ENCODE measurements at places on chromosomes 4 and X.

- no peak for DNase-seq
Measured at GRCh38 chrX:109830157-109830703, 97.2 kb upstream of the ACSL4 start.

DNA sequence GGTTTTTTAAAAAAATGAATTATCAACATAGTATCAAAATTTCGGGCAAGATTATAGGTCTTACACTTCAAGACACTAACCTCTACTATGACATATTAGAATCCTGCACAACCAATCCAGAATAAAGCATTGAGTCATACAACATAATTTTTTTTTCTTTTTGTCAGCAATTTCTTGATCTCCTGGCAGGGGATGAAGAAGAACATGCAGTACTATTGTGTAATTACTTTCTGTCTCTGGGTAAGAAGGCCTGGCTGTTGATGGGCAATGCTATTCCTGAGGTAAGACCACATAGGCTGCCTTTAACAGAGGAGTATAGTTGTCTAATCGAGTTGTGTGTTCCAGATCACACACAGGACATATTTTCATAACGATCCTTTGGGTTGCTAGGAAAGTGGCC is 67.5 kb downstream of the FBXL5 start:
- DNase-seq: no peak

GRCh38 chr4:56742080-56742871 is 61.2 kb upstream of the HOPX start:
- DNase-seq: no peak

DNA sequence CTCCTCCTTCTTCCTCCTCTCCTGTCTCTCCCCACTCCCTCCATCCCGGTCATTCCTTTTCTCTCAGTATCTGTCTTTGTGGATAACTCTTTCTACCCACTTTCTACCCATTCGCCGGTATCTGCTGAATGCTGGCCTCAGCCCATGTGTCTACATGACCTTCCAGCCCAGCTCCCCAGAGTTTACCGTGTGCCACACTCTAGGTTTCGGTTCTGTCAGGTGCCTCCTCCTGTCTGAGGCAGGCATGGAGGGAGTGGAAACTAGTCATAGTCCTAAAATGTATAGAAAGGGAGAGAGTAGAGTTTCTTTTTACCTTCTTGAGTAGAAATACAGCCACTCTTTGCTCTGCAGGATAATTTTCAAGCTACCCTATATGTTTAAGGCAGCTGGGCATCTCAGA is 33.5 kb upstream of the SCRG1 start:
- no peak for DNase-seq

GRCh38 chrX:122512561-122513072 is 671.5 kb upstream of the GRIA3 start:
- no peak for DNase-seq

DNA sequence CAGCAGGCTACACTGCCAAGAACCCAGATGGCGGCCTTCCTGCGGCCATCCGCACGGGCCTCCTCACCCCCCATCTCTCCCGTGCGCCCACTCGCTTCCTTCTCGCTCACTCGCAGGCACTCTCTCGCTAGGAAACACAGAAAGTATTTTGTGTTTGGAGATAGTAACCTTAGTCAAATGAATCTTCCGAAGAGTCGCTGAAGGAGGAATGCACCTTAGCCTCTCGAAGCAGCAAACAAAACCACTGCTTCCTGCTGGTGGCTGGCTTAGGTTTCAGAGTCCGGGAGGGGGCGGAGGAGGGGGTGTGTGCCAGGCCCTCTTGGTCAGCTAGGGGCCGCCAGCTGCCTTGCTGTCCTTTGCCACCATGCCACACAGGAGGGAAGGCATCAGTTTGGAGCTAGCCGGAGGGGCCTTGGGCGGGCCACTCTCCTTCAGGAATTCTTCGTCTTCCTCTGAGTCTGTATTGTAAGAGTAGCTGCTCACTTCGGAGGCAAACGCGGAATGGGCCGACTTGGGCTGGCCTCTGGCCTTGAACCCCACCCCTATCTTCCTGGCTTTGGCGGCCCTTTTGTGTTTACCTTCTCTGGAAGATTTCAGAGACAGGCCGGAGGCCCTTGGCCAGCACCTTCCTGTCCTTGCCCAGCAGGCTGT is 73.2 kb upstream of the UCP1 start:
- no peak for DNase-seq

DNA sequence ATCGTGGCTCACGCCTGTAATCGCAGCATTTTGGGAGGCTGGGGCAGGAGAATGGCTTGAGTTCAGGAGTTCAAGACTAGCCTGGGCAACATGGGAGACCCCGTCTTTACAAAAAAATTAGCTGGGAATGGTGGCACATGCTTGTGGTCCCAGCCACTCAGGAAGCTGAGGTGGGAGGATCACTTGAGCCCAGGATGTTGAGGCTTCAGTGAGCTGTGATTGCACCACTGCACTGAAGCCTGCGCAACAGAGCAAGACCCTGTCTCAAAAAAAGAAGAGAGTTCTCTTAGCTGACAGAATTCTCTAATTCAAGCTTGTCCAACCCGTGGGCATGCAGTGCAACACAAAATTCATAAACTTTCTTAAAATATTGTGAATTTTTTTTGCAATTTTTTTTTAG is 95.6 kb upstream of the CBR4 start:
- DNase-seq: no peak

- no peak for DNase-seq
Measured at GRCh38 chrX:124226129-124226528, 106.3 kb upstream of the TEX13D start.

DNA sequence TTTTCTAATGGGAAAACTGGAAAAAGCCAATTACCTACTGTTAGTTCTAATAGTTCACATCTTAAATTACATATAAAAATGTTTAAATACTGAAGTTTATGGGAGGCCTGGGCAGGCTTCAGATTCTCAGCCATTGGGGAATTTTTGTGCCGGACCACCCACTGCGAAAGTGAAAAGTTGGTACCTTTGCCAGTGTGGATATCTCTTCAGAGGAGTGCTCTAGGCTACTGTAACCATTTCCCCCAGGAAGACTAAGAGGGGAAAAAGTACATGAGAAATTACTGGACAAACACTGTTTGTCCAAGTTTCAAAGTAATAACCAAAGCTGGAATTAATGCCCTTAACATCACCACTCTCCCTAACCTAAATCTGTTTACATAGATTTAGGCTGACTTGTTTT is 20.8 kb downstream of the PITX2 start:
- DNase-seq: no peak

DNA sequence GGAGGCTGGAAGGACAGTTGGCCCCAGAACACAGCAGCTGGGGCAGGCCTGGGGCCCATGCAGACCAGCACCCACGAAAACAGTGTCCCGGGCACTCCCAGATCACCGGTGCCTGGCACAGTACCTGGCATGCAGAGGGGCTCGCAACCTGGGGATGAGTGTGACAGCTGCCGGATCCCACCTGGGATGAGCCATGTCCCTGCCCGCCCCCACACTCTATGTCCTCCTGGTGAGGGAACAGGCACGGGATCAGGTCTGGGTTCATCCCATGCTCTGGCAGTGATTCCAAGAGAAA is 22.8 kb upstream of the PPP2R2C start:
- no peak for DNase-seq

- no peak for DNase-seq
Measured at GRCh38 chr4:155478336-155478835, 101.6 kb upstream of the MAP9 start.

GRCh38 chrX:53155512-53156206 is 61.7 kb downstream of the KANTR start:
- no peak for DNase-seq

DNA sequence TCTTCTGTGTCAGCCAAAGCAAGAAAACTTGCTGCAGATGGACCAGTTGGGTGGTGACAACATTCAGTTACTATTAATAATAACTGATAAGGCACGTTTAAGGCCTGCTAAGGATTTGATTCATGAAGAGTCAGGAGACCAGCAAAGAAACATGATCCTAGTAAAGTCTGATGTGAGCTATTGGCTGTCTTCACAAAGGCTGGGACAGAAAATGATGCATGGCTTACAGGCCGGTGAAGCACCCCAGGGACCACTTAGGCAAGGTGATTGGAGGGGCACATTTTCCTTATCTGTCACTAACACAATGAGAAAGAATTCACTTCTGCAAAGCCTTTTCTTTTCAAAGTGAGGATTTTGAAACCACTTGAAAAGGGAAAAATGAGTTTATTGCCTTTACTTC is 65.4 kb upstream of the TRPC3 start:
- no peak for DNase-seq

GRCh38 chrX:15416133-15416993 is 32.1 kb upstream of the VEGFD start:
- DNase-seq: no peak

DNA sequence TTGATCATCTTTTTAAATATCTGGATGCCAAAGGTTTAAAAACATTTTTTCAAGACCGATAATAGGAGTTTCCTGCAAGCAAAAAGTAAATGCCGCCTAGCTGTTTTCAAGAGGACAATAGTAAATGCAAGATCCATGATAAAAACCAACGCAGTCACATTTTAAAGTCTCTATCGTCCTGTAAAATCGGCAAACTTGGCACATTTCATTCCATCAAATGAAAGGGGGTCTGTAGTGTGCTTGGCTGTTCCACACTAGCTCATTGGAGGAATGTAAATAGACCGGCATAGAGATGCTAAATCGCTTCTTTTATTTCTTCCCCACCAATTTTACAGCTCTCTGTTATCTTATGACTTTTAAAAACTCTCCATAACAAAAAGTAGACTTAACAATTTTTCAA is 202.2 kb downstream of the NLGN4X start:
- DNase-seq: no peak

GRCh38 chr4:76570141-76570973 is 135.3 kb downstream of the SHROOM3 start:
- no peak for DNase-seq

- DNase-seq: no peak
Measured at GRCh38 chrX:7109838-7110793, 37.4 kb upstream of the STS start.

- DNase-seq: no peak
Measured at GRCh38 chrX:150028692-150029091, 90.4 kb upstream of the EOLA2 start.

GRCh38 chr4:27381815-27382214 is 521.2 kb downstream of the STIM2 start:
- DNase-seq: no peak

GRCh38 chr4:83180431-83180968 is 66.0 kb upstream of the PLAC8 start:
- DNase-seq: no peak

- DNase-seq: no peak
Measured at GRCh38 chr4:157818946-157819692, 353.7 kb downstream of the GASK1B start.

- DNase-seq: no peak
Measured at GRCh38 chr4:111676533-111676932, 468.7 kb upstream of the FAM241A start.

GRCh38 chr4:31236639-31237173 is 516.5 kb downstream of the PCDH7 start:
- no peak for DNase-seq

DNA sequence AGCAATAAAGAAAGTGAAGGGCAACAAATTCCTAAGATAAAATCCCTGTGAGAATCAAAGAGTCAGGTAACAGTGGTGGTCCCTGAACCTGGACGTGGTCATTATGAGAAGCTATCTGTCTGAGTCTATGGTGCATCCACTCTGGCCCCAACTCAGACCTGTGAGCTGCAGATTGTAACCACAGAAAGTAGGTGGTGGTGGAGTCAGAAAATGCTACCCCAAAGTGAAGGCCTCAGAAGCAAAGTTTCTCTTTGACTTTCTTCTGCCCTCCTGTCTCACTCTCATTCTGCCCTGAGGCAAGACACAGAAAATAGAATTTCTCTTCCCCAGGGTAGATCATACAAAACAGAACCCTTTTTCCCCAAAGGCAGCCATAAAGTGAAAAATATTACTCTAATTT is 84.1 kb upstream of the NEIL3 start:
- no peak for DNase-seq

- DNase-seq: no peak
Measured at GRCh38 chrX:352181-352580, 33.6 kb upstream of the GTPBP6 start.

- DNase-seq: no peak
Measured at GRCh38 chr4:53005808-53006207, 143.7 kb downstream of the RASL11B start.

DNA sequence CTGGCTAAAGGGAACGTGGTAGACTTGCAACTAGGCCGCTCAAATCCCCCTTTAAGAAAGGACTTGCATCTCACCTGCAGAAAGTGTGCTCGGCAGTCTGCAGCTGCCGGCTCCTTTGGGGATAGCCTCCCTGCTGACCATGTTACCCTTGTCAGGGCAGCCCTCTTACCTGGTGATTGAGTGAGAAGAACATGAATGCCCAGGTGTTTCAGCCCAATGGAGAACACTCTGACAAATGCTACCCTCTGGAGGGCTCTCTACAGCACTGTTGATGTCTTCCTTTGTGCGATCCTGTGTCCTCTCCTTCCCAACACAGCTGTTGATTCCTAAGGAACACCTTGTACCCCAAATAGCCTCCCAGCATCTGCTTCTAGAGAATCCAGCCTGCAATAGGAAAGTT is 178.7 kb upstream of the LDB2 start:
- no peak for DNase-seq

- DNase-seq: no peak
Measured at GRCh38 chr4:148196164-148196563, 246.1 kb downstream of the NR3C2 start.

DNA sequence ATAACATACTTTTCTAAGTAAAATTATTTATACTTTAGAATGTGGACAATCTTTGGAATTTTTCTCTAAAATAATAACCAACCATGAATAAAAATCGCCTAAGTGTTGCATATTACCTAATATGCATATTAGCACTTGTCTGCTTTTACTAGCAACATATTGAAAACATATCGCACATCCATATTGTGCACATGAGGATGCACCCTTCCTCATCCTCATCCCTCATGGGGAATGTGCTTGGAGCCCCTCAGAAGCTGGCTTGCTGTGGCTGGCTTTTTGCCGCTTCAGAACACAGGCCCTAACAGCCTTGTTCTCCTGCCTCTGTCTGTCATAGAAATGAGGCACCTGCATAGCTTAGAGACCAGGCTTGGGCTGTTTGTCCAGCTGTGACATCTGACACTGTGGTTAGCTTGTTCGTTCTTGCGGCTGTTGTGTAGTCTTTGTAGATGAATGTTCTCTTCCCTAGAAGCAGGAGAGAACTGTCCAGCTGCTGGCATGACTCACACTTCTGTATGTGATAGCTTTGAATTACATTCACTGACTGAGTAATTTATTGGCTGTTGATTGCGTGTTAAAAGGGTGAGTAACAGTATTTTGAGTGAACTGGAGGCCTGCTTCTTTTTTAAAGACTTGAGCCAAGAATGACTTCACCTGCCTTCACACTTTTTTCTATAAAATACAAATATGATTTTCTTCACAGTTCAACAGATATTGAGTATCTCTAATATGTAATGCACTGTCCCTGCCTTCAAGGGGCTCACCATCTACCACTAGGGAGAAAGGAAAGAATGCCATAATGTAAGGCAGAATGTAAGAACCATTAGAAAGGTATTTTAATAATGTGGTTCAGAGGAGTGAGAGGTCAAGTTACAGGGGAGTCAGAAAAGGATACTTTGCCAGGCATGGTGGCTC is 81.9 kb downstream of the HMGB2 start:
- DNase-seq: no peak
